SHP77 (cell line): ENCODE measurements at places on chromosomes 5 and 9.

DNA sequence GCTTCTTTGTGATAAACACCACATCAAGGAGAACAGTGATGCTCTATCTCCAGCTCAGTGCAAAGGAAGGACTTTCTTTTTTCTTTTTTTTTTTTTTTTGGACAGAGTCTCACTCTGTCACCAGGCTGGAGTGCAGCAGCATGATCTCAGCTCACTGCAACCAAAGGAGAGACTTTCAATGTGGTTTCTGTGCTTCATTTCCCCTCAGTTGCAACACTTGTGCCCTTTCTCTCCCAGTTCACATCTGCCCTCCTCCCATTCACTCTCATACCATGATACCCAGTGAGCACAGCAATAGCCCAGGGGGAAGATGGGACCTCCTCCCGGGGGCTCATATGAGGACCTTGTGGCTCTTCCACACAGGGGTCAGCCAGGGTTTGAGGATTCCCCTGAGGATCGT lies 110.0 kb downstream of the MTRR start:
- DNase-seq: no peak

DNA sequence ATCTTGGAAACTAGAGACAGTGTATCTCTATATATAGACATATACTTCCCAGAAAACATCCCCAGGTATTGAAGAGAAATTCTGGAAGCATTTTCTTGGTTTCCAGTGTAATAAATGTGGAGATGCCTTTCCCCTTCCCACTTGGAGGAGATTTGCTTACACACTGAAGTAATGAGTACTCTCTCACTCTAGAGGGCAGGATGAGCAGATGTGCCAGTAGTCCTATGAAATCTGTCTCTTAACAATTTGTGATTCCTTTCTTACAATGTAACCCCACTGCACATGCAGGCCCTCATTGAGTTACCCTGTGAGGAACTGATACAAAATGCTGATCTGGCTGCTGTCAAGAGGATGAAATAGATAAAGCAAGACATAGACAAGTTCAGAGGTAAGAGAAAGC lies 567.2 kb downstream of the SLCO4C1 start:
- peak; percentile 23 for DNase-seq

DNA sequence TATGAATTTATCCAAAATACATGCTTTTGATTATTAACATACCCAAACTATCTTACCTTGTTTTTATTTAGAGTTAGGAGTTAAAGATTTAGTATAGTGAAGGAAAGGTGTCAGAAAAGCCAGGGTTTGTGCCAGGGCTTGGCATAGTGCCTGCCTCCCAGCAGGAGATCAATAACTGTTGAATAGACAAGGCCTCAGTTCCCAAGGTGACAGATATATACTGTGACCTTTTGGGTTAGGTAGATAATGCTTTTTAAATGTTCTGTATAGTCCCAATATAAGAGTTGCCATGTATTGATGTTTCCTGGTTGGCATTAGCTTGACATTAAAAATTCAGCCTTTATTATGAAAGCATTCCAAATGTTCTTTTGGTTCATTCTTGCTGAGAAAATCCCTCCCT lies 121.8 kb downstream of the MCTP1 start:
- no peak for DNase-seq

DNA sequence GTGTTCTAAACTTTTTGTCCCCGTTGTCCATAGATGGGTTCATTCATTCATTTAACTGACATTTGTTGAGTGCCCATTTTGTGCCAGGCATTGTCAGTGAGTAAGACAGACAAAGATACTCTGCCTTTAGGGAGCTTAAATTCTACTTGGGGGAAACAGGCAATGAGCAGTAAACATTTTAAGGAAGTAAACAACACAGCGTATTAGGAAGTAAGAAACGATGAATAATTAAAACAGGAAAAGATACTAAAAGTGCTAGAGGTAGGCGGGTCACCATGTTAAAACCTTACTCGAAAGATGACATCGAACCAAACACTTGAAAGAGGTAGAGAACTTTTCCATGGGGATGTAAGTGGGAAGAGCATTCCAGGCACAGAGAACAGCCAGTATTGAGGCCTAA lies 5.5 kb upstream of the MAML1 start:
- DNase-seq: no peak

DNA sequence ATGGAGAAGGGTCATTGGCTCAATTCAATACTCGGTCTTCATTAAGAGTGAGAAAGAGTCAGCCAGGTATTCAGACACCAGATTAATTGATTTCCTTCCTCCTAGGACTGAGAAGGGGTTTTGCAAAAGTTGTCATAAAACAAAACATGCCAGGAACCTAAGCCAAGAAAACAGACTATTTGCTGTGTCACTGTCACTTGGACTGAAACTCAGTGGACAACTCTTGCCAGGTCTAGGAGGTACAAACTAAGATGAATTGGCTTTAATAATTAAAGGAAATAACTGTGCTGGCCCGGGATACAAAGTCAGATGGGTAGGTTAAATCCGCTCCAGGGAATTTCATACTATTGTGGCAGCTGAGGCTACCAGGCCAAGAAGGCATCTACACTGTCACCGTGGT lies 71.1 kb upstream of the TBC1D9B start:
- no peak for DNase-seq

GRCh38 chr9:98187926-98188325 lies 4.5 kb downstream of the CORO2A start:
- DNase-seq: no peak

- no peak for DNase-seq
Observed at GRCh38 chr5:141095263-141095641, 837 bp downstream of the PCDHB2 start.

GRCh38 chr5:19910136-19910535 lies 77.9 kb downstream of the CDH18 start:
- DNase-seq: no peak

GRCh38 chr9:133858771-133859170 lies 120.6 kb upstream of the SARDH start:
- no peak for DNase-seq

GRCh38 chr9:116998305-116998704 lies 311.2 kb downstream of the TRIM32 start:
- no peak for DNase-seq

DNA sequence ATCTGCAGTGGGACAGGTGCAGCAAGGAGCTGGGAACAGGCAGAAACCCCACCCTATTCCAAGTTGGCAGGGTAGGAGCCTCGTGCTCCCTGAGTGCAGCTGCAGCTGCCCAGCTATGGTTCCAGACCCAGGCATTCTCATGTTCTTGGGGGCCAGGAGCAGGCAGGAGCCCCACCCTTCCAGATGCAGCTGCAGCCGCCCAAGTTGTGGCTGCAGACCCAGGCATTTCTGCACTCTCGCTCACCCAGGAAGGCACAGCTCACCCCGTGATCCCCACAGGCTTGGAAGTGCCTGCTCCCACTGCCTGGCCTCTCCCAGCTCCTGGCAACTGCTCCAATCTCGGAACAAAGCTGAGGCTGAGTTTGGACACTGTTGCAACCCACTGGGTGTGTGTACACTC lies 275.8 kb upstream of the ADRA1B start:
- DNase-seq: no peak

DNA sequence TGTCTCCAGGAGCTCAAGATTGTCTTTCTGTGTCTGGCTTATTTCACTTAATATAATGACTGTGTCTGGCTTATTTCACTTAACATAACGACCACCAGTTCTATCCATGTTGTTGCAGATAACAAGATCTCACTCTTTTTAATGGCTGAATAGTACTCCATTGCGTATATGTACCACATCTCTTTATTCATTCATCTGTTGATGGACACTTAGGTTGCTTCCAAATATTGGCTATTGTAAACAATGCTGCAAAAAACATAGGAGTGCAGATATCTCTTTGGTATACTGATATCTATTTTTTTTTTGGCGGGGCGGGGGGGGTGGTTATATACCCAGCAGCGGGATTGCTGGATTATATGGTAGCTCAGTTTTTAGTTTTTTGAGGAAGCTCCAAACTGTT lies 45.5 kb downstream of the FER start:
- no peak for DNase-seq

DNA sequence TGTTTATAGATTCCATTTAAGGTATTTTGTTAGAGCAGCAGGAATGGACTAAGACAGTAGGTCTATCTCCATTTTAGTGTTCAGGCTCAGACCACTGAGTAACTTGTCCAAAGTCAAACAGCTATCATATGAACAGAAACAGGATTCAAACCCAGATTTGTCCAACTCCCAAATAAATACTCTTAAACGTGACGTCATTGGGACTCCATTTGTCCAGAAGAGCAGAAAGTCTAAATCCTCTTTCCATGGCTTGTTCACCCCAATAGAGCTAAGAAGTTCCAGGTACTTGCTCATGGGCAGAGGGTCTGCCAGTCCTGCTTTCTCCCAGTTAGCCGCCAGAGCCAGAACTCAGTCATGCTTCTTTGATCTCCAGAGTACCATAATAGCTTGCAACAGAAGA lies 16.3 kb upstream of the VLDLR start:
- DNase-seq: no peak

DNA sequence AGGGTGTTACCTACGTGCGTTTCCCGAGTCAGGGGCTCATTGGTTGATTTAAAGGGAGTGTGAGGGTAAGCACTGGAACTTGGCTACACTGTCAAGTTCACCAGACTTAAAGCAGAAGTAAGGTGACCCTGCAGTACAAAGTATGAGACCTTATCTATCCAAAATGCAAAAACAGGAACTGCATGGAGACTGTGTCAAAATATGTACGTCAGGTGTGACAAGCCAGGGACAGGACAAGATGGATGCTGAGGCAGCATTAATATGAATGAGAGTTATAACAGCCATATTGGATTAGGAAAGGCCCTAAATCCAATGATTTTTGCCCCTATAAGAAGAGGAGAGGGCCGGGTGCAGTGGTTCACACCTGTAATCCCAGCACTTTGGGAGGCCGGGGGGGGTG lies 15.4 kb upstream of the SUSD3 start:
- no peak for DNase-seq

DNA sequence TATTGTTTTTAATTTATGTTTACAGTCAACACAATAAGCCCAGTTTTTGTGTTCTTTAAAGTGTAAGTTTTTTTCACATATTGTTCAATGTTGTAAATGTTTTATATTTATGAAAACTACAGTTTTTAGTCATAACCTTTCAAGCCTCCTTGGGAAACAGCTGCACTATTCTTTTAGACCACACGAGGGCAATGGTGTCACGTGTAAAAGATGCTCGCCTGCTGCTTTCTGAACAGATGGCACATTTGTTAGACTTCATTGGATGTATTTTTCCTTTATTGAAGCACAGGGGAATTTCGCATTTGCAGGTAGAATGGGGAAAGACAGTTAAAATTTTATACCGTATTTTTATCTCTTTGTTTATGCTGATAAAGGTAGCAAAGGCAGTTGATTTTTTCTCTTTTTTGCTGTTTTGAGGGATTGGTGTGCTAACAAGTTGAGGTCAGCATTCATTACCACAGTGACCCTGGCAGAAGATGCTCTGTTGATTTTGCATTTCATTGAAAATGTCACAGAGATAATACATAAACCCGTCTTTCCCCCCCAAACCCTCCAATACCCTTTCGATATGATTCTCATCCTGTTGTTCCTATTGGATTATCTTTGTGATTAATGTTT lies 59.0 kb downstream of the MAT2B start:
- peak; percentile 37 for DNase-seq

GRCh38 chr5:141508798-141509611 lies 20.1 kb downstream of the PCDHGC5 start:
- DNase-seq: peak; percentile 40

- no peak for DNase-seq
Observed at GRCh38 chr5:158233735-158234322, 374.9 kb upstream of the CLINT1 start.

- no peak for DNase-seq
Observed at GRCh38 chr5:144436007-144436406, 265.3 kb downstream of the KCTD16 start.

GRCh38 chr9:97907632-97908031 lies 14.7 kb downstream of the TRMO start:
- DNase-seq: no peak

DNA sequence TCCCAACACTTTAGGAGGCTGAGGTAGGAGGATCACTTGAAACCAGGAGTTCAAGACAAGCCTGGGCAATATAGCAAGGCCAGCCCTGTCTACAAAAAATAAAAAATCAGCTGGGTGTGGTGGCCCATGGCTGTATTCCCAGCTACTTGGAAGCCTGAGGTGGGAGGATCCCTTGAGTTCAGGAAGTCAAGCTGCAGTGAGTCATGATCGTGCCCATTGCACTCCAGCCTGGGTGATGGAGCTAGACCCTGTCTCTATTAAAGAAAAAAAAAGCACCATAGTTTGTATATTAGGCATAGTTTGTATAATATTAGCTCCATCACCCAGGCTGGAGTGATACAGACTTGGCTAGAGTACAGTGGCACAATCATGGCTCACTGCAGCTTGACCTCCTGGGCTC lies 9.6 kb upstream of the NME5 start:
- no peak for DNase-seq

GRCh38 chr5:105947461-105947860 lies 1723.3 kb downstream of the EFNA5 start:
- no peak for DNase-seq

- no peak for DNase-seq
Observed at GRCh38 chr9:130979591-130980385, 29.2 kb upstream of the LAMC3 start.

DNA sequence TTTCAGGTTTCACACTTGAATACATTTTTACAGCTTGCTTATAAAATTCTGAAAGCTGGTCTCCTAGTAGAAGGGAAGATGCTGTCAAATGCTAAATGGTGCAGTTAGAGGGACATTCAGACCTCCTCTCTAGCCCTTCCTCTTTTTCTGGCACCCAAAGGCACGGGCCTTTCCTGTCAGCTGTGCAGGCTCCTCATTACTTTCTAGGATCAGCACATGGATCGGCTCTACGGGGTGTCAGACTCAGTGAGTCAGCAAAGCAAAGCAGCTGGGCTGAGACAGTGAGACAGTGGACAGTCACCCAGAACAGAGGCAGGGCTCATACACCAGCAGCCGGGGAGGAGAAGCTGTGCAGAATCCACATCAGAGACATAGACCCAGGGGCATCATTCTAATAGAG lies 80.0 kb upstream of the TNC start:
- peak; percentile 79 for DNase-seq

DNA sequence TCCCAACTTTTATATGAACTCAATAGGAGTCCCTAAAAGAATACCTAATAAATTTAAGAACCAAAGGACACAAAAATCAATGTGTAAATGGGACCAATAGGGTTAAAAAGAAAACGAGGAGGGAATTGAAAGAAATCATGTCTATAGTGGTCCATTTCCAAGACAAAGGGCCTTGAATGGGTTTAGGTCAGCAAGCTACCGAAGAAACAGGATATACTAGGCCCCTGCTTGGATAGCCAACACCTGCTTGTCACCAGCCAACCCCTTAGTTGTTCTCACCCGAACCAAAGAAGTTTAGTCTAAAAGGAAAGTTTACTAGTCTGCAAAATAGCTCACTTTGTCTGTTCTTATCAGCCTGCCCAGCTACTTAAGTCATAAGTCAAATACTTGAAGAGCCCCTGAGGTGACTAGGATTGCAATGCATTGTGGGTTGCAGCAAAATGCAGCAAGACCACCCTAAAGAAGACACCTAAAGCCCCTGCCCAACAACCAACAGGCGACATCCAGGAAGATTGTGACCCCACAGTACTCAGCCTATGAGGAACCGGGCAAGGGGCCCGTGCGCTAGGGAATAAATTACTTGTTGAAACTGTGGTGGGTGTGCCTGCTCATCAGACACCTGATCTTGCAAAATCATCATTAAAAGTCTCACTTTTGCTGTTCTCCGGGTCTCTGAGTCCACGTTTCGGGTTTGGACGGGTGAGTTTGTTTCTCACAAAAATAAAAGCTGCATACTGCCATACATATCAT lies 183.9 kb upstream of the PPP1R26 start:
- no peak for DNase-seq

GRCh38 chr9:132242621-132243155 lies 80.8 kb downstream of the NTNG2 start:
- no peak for DNase-seq

- no peak for DNase-seq
Observed at GRCh38 chr5:132204371-132205135, 23.1 kb downstream of the P4HA2 start.

- no peak for DNase-seq
Observed at GRCh38 chr5:120808135-120808534, 344.0 kb downstream of the PRR16 start.
